ENCODE measurements at places on chromosomes 6 and 20. TPM values are rescaled to one million over a fixed set of nuclear protein-coding genes. Genes with fewer than 3 reads are reported as not detected.

Gene VSX1
- total RNA-seq = not detected

Gene MCM8
- total RNA-seq = 8.4 TPM

Gene TAP2
- total RNA-seq = 20.6 TPM

Gene MYLIP
- 21.9 TPM for total RNA-seq
